ENCODE measurements at places on chromosomes 1 and 21.

DNA sequence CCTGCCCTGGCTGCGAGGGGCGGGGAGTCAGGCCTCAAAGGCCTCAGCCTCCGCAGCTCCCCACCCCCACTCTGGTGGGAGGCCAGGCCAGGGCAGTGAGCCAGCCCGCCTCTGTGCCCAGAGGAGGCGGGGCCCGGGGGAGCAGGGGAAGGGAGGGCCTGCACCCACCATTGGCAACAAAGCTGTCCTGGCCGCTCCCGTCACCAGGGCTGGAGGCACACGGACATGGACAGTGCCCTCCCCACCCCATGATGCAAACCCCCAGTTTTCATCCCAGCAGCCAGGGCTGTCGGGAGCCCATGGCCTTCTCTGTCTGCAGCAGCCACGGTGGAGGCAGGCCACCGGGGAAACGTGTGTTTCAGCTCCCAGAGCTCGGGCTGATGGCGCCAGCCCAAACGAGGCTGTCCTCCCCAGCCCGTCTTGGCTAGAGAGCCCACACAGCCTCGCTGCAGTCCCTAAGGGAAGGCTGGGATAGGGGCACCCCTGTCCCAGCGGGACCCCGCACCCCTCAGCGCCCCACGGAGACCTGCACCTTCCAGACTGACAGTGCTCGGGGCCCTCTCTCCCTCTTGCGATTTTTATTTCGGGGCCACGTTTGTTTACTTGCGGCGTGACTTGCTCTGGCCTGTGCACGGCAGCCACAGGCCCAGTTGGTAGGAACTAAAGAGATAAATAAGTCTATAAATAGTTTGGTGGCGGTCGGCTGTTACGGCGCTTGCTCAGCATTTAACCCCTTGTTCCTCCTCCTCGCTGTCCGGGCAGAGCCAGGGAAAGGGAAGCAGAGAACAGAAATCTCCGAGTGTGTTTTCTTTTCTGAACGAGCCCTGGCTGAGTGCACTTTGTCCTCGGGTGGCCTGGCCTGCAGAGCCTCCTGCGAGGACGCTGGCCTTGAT, 101.8 kb downstream of the PRDM16 start:
- no peak for DNase-seq

- no peak for DNase-seq
Measured at GRCh38 chr1:243287123-243287460, 31.3 kb downstream of the SDCCAG8 start.

GRCh38 chr1:110765640-110766335, 91.0 kb upstream of the KCNA3 start:
- DNase-seq: peak; percentile 49

DNA sequence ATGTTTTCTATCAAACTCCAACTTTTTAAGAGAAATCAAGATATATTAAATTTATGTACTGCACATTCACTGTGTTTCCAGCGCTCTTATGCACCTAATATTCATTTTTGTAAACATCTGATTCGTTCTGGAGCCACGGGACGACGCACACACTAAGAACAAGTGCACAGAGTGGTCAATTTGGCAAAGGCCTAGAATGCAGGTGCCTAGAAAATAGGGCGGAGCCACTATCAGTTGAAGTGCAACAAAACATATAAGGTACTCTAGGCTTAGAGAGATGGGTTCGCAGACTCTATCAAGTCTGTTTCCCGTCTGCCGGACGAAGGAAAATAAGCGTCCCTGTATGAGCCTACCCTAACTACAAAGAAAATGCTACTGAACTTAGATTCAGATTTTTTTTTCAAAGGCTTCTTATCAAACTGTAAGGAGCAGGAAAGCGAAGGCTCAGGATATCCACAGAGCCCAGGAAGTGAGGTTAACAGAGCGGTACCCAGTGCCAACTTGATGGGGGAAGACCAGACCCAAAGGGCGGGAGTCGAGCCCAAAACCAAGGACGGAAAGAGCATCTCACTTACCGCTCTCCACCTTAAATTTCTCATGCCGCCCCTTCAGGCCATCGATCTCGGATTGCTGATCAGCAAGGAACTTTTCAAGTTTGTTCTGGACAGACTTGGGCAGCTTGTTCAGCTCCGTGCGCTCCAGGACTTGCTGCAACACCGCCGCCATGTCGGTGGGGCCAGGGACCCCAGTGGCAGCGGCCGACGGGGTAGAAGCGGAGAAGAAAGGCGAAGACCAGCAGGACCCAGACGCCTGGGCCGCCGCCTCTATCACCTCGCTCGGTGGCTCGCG, 526 bp downstream of the TPR start:
- peak; percentile 19 for DNase-seq

GRCh38 chr1:112284796-112285195, 111.2 kb upstream of the CTTNBP2NL start:
- no peak for DNase-seq

GRCh38 chr1:244778344-244778743, 57.1 kb upstream of the COX20 start:
- DNase-seq: no peak

DNA sequence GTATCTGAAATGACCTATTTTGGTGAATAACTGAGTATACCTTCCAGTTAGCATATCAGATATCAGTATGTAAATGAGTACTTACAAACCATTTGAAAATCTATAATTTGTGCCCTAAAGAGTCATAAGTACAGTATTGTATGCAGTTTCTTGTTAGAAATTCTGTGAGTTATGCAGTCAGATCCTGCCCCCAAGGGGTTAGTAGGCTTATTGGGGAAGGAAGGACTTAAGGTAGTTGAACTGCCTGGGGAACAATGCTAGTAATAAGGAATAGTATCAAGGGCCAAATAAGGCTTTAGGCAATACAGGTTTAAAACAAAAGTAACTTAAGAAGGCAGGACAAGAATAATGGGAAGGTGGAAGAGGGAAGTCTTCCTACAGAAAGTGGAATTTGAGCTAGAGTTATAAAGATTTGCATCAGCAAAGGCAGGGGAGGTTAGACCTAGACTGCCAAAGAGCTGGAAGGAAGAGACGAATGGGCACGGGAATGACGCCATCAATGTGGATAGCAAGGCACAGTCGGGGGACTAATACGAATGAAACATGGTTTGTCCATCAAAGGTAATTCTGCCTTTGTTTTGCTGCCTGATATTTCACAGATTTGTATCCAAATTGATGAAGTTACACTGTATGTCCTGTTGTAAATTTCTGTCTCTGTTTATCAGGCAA, 182.9 kb upstream of the DPYD start:
- no peak for DNase-seq

DNA sequence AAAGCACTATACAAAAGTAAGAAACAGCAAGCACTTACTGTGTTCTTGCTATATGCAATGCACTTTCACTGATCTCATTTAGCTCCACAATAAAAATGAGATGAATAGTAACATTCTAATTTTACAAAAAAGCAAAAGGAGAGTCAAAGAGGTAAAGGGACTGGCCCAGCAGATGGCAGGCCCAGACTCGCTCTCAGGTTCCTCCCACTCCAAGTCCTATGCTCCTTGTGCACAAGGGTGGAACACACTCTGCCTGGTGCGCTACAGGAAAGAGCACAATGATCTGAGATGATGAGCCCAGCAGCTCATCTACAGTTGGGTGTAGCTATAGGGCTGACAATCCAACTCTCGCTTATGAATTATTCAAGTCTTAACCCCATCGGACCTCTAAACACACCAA, 94.1 kb upstream of the LYST start:
- no peak for DNase-seq

DNA sequence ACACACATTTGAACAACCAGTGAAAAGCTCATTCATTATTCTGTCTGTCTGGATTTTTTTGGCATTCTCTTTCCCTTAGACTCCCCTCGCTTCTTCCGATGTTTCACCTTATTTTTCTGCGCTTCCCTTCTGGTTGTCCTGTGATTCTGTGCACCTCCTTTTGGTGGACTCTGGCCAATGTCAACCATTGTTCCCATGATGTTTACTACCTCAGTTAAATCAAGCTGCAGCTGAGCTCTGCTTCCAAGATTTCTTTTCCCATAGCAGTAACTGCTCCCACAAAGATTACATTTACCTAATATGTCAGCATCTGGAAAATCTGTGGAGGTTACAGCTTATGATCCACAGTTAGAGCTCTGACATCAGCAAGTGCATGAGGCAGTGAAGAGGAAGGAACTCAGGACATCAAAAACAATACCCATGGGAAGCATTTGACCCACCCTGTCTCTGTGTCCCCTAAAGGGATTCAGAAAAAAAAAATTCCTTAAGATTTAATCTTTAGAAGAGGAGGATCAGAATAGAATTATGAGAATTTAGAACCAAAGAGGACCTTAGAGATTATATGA, 69.9 kb upstream of the ADAMTS5 start:
- no peak for DNase-seq

DNA sequence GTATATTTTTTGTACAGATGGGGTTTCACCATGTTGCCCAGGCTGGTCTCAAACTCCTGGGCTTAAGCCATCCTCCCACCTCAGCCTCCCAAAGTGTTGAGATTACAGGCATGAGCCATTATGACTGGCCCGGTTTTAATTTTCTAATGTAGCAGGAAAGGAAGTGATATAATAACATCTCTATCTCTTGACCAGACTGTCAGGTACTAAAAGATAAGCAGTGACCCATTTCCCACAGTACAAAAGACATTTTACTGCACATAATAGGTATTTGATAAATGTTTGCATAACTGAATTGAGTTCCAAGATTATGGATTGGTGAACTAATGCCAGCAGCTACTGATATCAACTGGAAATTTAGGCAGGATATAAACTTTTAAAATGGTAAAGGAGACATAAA, 4.0 kb downstream of the NVL start:
- DNase-seq: no peak

GRCh38 chr1:72432645-72433267, 150.4 kb upstream of the NEGR1 start:
- no peak for DNase-seq

DNA sequence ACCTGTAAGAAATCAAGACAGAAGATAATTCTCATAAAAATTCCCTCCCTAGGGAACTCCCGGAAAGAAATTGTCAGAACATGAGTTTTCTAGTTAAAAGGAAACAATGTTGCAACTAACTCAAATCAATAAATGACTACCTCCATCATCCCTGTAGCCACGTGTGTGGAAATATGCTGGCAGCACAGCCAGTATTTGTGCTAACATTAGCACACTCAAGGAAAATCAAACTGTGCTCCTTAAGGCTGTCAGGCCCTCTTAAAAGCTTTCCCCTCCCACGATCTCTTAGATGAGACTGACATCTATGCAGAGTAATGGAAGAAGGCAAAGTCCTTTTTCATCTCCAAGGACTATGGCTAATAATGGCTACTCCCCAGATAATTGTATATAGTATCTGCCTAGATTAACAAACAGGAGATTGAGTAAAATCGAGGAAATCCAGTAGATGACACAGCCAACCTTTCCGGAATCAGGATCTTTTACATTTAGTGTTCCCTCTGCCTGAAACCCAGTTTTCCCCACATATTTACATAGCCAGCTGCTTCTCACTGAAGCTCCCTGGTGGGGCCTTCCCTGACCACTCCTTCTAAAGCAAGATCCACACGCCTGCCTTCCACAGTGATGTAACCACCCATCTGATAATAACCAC, 50.9 kb upstream of the NR5A2 start:
- DNase-seq: no peak

- DNase-seq: no peak
Measured at GRCh38 chr1:3640121-3640837, 9.6 kb downstream of the WRAP73 start.

DNA sequence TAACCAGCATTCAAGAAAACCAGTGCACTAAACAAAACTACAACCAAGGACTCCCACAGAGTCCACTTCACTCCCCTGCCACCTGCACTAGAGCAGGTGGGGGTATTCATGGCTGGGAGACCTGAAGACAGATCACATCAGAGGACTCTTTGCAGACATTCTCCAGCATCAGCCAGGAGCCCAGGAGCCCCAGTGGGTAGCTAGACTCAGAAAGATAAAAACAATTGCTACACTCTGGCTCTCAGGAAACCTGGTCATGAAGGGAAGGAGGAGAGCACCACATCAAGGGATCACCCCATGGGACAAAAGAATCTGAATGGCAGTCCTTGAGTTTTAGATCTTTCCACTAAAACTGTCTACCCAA, 472.1 kb downstream of the PLPP3 start:
- DNase-seq: no peak

- no peak for DNase-seq
Measured at GRCh38 chr1:6235296-6235677, 477 bp downstream of the ICMT start.

- no peak for DNase-seq
Measured at GRCh38 chr1:158179301-158180041, 1.2 kb upstream of the CD1D start.

DNA sequence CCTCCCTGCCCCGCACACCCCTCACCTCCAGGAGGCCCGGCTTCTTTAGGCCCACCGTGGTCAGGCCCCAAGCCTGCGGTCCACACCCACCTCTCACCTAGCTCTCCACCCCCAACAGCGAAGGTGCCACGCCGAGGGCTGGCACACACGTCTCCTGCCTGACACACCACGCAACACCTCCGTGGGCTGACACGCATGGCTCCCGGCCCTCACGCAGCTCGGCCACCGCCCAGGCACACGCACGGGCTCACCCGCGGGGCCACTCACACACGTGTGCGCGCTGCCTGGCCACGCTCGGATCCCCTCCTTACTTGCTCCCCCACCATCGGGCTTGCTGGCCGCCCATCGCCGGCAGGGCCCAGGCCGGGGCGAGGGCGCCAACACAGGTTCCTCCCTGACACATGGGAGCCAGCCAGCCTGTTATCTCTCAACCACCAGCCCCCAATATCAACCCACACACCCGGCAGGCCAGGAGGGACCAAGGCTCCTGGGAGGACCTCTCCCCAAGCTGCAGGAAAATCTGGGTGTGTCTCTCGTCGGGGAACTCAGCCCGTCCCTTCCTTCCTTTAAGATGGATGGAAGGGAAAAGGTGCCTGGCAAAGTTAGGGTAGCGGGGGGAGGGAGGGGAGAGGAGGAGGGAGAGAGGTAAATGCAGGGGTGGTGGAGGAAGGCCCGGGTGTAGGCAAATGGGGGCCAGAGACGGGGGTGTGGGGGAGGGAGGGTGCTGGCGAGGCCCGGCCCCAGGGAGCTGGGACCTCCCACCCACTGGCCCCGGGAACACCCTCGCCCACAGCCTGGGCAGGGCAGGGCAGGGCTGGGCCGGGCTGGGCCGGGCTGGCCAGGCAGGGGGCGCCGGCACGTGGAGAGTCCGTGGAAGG, 546 bp downstream of the ELOVL1 start:
- DNase-seq: peak; percentile 58

- DNase-seq: no peak
Measured at GRCh38 chr21:29416268-29416667, 117.5 kb downstream of the BACH1 start.

GRCh38 chr1:94983171-94983739, 56.3 kb upstream of the CNN3 start:
- no peak for DNase-seq

DNA sequence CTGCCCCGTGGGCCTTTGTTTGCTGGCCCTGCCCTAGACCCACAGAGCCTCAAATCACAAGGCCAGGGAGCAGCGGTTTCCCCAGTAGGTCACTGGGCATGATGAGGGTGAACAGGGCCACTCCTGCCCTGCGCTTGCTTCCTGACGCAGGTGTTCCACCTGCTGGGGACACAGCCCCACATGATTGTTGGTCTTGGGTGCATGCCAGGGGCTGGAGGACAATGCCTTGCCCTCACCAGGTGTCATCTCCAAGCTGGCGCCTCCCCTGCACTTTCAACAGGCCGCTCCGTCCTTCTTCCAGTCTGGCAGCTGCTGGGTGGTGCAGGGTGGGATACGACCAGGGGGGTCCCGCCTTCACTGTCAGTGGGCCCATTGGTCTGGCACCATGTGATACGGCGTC, 24.3 kb downstream of the IL10RB start:
- no peak for DNase-seq

- no peak for DNase-seq
Measured at GRCh38 chr1:89466307-89466930, 58.2 kb upstream of the LRRC8B start.

GRCh38 chr1:67635055-67635809, 49.8 kb upstream of the GADD45A start:
- DNase-seq: no peak

- no peak for DNase-seq
Measured at GRCh38 chr1:3275471-3276340, 178.8 kb upstream of the ARHGEF16 start.
